Stimulated activated CD8-positive, alpha-beta memory T cell treated with anti-CD3 and anti-CD28 coated beads, Interleukin-15, amount 100 ng/mL, for 4 hours (primary cell): ENCODE measurements at places on chromosomes 13 and 19.

- DNase-seq, result no peak
Measured at GRCh38 chr13:41542281-41542680, 84.9 kb downstream of the RGCC start.

GRCh38 chr19:33226550-33227241 lies 1.0 kb upstream of the SLC7A10 start:
- DNase-seq, result no peak

GRCh38 chr19:58400316-58400915 lies 5.0 kb downstream of the RNF225 start:
- DNase-seq, result no peak

- no peak for DNase-seq
Measured at GRCh38 chr13:78649997-78650716, 8.8 kb downstream of the OBI1 start.

DNA sequence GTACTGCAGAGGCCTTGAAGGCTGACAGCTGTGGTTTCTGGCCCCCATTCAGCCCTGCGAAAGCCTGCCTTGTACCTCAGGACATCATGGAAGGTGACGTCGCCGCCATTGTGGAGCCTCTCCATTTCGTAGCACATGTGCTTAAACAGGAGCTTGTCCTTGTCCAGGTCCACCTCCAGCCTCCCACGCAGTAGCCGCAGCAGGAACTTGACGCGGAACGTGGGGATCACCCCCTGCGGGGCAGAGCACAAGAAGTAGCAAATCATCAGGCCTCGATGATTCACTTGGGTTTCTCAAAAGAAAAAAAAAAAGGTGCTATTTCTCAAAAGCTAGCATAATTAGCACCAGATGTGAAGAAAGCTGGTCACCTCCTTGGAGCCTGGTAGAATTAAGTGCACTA lies 351.0 kb downstream of the NALCN start:
- no peak for DNase-seq
